Mucosa of descending colon (tissue), 3 donors: ENCODE measurements at places on chromosomes 1 and 21. TPM values are rescaled to one million over a fixed set of nuclear protein-coding genes. Genes with fewer than 3 reads are reported as not detected.

CELA3A gene
- not detected for total RNA-seq

OR2AK2 gene
- total RNA-seq = not detected

LAMC2 gene
- total RNA-seq = 36.9 TPM

PEX14 gene
- 18.9 TPM for total RNA-seq

S100A12 gene
- not detected for total RNA-seq

NBPF26 gene
- 31.3 TPM for total RNA-seq

SPATA46 gene
- total RNA-seq = not detected

ZNHIT6 gene
- total RNA-seq = 16.5 TPM

NBPF4 gene
- 0.53 TPM for total RNA-seq

IRF6 gene
- 42.9 TPM for total RNA-seq

LYST gene
- total RNA-seq = 26.7 TPM

RGS13 gene
- 1.3 TPM for total RNA-seq

HFM1 gene
- 0.12 TPM for total RNA-seq

FCGR2B gene
- total RNA-seq = 5.1 TPM

- no peak for DNase-seq
Measured at GRCh38 chr1:165355139-165355976, 1.2 kb downstream of the LMX1A start.

GRCh38 chr1:227758366-227758765 lies 23.1 kb downstream of the SNAP47 start:
- no peak for DNase-seq

- peak; percentile 31 for DNase-seq
Measured at GRCh38 chr1:7561331-7561921, 209.7 kb upstream of the VAMP3 start.

GRCh38 chr1:111750856-111751255 lies 4.8 kb upstream of the DDX20 start:
- DNase-seq = no peak

- DNase-seq = no peak
Measured at GRCh38 chr1:45914836-45915235, 111.4 kb downstream of the MAST2 start.

- no peak for DNase-seq
Measured at GRCh38 chr1:119635811-119636390, 12.2 kb downstream of the ZNF697 start.

GRCh38 chr1:4733446-4734177 lies 79.2 kb downstream of the AJAP1 start:
- DNase-seq = no peak

DNA sequence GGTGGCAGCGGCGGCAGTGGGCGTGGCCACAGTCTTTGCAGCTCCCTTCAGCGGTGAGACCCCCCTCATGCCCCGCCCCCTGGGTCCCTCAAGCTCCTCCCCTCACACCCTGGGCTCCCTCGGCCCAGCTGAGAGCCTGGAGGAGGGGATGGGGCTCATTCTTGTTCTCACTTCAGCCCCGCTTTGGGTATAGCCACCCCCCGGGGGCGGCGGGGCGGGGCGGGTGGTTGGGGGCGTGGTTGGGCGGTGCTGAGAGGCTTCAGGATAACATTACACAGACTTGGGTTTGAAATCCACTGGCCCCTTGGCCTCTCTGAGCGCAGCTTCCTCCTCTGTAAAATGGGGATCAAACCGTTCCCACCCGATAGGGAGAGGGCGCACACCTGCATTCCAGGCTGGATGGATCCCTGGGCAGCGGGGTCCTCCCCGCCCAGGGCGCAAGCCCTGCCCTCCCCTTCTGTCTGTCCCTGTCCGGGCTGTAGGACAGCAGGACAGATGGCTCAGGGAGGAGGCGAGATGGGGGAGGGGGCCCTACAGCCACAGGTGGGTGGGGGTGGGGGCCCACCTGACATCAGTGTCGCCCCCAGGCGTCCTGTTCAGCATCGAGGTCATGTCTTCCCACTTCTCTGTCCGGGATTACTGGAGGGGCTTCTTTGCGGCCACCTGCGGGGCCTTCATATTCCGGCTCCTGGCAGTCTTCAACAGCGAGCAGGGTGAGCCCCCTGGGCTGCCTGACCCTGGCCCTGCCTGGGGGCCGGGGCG lies 5.1 kb downstream of the CLCNKA start:
- DNase-seq = peak; percentile 11

DNA sequence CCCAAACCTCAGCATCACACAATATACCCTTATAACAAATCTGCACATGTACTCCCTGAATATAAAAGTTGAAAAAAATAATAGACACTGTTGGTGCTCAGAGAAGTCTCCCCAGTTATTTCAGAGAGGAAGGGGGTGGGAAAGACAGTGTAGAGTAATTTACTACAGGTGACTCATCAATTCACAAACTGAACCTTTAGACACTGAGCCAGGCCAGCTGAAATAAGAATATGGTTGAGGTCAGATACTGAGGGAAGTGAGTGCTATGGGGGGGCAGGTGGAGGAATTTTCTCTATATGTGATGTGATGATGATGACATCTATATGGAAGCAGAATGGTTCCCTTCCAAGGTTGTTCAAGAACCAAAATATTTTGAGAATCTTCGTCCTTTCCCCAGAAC lies 50.1 kb downstream of the MRPL39 start:
- no peak for DNase-seq

DNA sequence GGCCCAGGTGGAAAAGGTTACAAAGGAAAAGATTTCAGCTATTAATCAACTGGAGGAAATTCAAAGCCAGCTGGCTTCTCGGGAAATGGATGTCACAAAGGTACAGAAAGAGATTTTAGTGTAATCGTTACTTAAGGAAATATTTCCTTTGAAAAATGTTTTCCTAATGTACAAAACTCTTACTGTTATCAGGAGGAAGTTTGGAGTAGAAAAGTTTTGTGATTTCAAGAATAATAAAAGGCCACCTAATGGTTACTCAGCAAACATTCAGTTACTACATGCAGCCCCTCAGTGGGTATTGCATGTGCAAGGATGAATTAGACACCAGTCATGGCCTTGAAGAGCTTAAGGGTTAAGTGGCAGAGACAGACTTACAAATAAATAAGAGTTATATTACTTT lies 85.2 kb downstream of the SDCCAG8 start:
- DNase-seq = no peak

DNA sequence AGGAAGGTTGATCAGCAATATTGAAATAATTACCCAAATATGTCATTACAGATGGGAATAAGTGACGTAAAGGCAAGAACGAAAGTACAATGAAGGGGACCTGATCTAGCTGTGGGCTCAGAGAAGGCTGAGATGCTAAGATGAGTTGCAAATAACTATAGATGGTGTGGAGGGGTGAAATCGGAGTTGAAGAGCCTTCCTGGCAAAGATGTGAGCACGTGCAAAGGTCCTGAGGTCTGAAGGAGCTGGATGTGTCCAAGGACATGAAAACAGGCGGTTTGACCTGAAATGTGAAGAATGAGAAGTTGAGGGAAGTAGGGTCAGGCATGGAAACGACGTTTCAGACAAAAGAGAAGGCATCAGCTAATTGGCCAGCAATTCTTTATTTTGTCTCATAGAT lies 61.6 kb upstream of the SLC45A1 start:
- DNase-seq = no peak

DNA sequence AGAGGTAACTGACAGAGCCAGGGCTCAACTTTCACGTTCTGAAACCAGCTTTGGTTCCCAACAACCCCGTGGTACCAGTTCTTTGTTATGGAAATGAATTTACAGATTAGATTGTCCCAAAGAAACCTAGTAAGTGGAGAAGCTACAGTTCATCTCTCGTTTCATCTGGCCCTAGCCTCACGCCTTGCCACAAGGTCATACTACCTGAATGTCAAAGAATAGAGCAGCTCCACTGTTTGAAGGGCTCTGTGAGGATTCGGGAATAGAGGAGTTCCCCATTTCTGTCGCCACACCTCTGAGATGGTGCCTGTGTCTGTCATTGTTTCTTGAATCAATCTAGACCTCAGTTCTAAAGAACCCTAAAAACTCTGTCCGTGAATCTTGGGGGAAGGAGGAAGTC lies 15.0 kb upstream of the CDC42 start:
- DNase-seq = no peak

DNA sequence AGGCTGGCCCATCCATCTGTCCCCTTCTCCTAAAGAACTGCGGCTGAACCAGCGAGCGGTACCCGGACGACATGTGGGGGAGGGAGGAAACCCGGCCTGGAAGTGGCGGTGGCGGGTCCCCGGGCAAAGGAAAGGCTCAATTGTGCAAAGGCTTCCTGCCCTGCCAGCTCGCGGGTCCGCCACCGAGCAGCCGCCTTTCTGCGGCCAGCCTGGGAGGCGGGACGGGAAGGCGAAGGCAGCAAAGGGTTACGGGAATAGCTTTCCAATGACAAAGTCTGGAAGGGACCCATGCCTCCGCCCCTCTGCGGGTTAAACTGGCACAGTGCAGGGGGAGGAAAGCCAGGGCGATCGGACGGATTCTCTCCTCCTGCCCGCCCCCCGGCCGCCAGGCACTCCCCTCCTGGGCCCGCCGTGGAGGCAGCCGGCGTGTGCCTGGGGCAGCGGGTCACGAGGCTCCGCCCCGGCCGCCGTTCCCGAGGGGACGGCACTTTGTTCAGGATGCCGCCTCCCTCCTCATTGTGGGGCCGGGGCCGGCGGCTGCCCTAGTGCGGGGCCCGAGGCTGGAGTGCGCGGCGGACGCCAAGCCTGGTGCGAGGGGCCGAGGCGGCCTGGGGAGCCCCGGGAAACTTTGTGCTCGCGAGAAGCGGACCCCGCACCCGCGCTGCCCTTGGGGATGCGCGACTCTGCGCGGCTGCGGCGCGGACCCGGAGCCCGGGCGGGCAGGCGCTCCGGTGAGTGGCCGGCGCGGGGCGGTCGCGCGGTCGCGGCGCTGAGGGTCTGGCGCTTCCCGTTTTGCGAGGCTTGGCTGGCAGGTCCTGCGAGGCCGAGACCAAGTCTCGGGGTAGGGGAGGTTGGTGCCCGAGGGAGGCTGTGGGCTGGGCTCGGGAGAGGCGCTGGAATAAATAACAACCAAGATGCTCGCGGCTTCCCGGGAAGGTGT lies at the start of gene NAV1:
TSS of gene NAV1 (plus strand) at position 516 of the 940 bp plus-strand sequence. CDS start 83,758 bp downstream, outside the sequence.
- DNase-seq = peak; percentile 66

- peak; percentile 19 for DNase-seq
Measured at GRCh38 chr1:89633800-89634625, 1.1 kb downstream of the LRRC8C start.

- DNase-seq = no peak
Measured at GRCh38 chr1:191065771-191066170, 588.1 kb upstream of the BRINP3 start.

DNA sequence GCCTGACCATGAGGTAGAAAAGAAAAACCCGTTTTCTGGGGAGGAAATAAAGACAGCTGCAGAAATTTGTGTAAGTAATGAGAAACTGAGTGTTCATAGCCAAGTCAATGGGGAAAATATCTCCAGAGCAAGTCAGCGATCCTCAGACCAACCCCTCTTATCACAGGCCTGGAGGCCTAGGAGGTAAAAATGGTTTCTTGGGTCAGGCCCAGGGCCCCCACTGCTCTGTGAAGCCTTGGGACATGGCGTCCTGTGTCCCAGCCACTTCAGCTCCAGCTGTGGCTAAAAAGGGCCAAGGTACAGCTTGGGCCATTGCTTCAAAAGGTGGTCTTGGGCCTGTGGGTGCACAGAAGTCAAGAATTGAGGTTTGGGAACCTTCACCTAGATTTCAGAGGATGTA lies 101.0 kb downstream of the NPHS2 start:
- no peak for DNase-seq

DNA sequence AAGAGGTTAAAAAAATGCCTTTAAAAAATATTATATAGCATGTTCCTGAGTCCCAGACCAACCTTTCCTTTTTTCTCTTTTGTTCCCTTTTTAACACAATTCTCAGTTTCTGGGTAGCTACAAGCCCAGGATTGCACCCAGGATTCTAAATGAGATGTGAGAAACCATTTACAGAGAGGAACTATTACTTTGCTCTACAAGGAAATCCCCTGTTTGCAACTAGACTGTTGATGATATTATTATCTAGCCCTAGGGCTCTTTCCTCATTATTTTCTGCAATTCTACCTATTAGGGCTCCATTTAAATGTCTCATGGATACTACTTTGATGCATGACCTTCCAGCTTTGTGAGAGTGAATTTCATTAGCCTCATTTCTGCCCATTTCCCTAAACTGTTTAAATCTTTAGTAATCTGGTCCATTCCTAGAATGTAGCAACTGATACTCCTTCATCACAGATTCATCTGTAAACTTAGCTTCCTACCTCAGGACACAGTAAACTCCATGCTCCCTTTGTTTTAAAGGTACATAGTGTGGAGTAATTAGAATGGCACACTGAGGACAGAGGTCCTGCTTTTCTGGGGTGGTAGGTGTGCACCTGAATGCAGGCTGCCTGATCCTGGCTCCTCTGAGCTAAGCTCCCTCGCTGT lies 7.1 kb upstream of the KIF14 start:
- DNase-seq = no peak

GRCh38 chr1:204331275-204331674 lies 28.5 kb downstream of the PLEKHA6 start:
- peak; percentile 86 for DNase-seq

- DNase-seq = no peak
Measured at GRCh38 chr1:150615346-150616201, 13.8 kb downstream of the ENSA start.

DNA sequence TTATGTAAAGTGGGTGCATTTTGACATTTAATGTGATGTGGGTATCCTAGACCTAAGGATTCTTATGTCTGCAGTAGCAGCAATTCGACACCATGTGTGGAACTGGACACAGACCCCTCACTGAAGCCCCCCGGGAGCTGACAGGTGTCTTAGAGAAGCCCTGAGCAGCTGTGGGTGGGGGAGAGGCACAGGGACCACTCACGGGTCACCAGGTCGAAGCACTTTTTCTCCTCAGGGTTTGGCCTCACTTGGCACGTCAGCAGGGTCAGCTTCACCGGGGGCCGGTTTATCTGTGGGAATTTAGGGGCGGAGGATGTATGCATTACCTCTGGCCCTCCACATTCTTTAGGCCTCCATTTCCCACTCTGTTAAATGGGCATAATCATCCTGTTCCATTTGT lies 14.0 kb upstream of the TCEA3 start:
- DNase-seq = no peak

DNA sequence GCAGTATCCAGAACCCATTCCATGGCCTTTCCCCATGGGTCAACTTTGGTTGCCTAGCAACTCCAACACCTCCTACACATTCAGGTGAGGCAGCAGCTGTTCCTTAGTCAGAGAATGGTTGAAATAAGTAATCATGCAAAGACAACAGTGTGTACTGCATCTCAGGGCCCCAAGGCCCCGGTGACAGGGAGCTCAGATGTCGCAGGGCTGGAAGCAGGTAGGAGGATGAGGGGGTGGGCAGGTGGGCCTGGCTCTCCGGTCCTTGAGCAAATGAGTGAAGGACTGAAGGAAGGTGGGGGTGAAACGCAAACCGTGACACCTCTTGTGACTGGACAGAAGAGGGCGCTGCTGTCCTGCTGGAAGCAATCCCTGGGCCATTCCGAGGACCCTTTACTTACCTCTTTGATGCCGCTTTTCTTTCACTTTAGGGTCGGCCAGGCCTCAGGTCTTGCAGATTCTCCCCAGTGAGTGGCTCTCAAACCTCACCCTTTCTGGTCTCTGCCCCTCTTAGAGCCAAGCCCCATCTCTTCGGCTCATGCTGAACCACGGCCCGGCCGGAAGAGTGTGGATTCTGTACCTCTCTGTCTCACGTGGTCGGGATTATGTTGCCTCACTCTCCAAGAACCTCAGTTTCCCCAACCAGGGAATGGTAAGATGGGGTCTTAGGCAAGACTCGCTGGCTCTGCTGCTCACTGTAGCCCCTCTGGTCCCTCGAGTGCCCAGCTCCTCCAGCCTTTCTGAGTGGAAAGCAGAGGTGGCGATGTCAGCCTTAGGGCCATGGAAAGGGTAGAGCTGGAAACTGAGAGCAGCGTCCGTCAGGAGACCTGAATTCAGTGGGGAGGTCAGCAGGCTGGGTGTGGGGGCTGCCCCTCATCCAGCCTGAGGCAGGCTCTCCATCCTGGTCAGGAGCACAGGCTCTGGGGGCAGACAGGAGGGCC lies 5.6 kb upstream of the KCNA10 start:
- DNase-seq = no peak

- no peak for DNase-seq
Measured at GRCh38 chr1:174308604-174309003, 139.2 kb upstream of the GPR52 start.
